T-cell (primary cell): ENCODE measurements at places on chromosomes 2 and 18.
A peak's percentile ranks its signal among the peaks of the same experiment; 100 is the strongest.

GRCh38 chr2:171531291-171531690 lies 9.0 kb downstream of the CYBRD1 start:
- DNase-seq: no peak

- no peak for DNase-seq
Observed at GRCh38 chr18:62452280-62452831, 70.5 kb upstream of the ZCCHC2 start.

GRCh38 chr18:12744103-12744502 lies 41.3 kb downstream of the PSMG2 start:
- DNase-seq: no peak

- DNase-seq: no peak
Observed at GRCh38 chr2:132588576-132588975, 81.4 kb downstream of the LYPD1 start.

GRCh38 chr2:75688196-75688595 lies 22.5 kb downstream of the GCFC2 start:
- DNase-seq: no peak

DNA sequence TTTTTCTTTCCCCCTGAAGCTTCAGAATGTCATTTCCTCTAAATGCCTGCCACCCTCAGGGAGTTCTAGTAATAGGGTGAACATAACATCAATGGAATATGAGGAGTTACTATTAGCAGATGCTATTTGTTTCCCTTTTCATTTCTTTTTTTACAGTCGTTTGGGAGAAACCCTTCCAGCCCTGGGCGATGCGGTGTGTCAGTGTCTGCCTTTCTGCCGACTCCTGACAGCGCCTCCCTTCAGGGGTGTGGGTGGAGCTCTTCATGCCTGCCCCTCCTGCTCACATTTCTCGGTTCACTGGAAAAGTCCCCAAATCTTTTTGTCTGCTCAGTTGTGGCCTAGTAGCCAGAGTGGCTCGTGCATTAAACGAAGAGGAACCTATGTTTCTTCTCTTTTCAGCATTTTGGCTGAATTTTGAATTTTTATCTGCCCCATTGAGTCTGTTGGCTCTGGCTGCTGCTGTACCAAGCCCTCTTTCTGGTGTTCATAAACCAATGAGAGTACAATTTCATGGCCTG lies 72.3 kb downstream of the FMNL2 start:
- no peak for DNase-seq

- no peak for DNase-seq
Observed at GRCh38 chr2:165561516-165561915, 92.0 kb downstream of the CSRNP3 start.

- no peak for DNase-seq
Observed at GRCh38 chr18:14941792-14942191, 193.8 kb downstream of the ANKRD30B start.

DNA sequence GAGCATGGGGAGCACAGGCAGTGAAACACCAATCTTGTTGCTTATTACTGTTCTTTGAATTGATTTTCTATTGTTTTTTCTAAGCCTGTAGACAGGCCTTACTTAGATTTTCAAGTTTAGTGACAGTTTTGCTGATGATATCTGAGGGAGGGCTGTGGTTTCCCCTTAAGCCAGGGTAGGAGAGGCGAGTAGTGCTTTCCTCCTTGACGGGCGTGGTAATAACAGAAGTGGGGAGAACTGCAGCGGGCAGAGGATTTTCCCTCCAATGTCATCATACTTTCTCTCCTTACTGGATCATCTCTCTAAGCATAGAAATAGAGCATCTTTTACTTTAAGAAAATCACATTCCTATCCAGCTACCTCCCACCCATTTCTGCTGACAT lies 314.4 kb downstream of the ALK start:
- DNase-seq: no peak

DNA sequence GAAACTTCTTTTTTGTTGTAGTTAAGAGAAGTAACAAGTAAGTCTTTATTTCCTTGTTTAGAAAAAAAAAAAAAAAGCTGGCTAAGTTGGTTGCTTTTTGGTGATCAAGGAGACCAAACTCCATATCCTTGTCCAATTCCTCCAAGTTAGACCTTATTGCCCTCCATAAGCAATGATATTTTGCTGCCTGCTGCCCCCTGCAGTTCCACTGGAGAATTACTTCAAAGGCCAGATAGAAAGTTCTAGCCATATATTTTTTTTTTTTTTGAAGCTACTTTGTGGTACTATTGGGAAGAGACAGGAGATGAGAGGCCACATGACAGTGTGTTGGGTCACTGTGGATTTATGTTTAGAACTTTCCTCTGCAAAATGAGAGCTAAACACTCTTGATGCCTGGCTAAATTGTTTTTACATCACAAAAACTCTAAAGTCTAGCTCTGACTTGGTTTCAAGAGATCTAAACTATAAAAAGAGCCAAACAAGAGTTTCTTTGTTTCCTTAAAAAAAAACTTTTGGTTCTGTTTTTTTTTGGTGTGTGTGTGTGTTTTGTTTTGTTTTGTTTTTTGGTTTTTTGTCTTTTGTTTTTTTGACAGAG lies 80.7 kb upstream of the RASGRP3 start:
- DNase-seq: peak; percentile 31

DNA sequence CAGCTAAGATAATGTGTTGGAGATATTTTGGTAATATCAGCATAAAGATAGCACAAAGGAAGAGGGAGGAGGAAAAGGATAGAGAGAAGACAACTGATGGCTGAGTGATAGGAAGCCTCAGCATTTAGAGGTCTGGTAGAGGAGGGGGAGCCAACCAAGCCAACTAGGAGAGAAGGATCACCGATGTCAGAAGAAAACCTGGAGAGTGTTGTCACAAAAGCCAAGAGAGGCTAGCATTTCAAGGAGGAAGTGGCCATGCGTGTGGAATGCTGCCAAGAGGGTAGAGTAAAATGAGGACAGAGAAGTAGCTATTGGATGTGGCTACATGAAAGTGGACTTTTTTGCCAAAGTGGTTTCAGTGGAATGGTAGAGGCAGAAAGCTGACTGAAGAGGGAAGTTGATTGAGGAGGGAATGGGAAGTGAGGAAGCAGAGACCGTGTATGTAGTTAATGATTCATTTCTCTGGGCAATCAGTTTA lies 34.3 kb downstream of the LCLAT1 start:
- no peak for DNase-seq

- DNase-seq: no peak
Observed at GRCh38 chr2:178295115-178295514, 100.8 kb downstream of the OSBPL6 start.

DNA sequence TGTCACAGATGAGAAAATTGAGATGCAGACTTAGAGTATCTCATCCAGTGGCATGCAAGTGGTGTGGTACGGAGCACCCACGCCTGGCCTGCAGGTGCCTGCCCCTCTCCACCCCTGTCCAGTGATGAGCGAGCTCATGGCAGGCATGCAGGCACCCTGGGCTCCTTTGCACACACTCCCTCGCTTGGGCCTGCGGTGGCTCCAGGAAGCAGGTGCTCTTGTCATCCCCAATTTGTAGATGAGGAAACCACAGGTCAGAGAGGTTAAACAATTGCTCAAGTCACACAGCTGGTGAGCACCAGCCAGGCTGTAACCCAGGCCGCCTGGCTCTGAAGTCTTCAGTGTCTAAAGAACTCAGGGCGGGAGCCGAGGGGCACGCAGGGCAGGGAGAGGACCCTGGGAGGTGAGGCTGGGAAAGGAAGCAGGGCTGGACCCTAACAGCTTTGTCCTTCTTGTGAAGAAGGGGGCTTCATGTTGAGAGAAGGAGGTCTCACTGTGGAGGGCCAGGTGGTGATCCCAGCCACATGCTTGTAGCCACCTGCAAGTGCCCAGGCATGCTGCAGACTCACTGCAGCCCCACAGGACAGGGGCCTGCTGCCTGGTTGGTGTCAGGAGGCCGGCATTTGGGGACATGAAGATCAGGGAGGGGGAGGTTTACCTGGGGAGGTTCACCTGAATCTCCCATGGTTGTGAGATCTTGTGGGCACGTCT lies 166.2 kb downstream of the SH3RF3 start:
- no peak for DNase-seq

DNA sequence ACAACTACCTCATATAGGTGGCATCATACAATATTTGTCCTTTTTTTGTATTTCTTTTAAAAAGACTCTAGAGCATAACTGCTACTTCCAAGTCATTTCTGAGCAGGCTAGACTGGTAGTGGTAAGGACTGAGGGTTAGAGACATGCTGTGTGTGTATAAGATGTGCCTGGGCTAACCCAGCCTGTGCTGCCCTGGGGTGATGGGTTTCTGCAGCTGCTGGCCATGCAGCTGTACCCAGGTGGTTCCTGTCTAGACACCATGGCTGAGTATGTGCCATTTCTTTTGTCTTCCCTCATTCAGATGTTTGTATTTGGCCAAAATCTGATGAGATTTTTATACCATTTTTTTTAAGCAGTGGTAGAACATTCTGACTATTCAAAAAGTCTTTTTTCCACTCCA lies 40.0 kb downstream of the MERTK start:
- DNase-seq: no peak

- no peak for DNase-seq
Observed at GRCh38 chr2:215027779-215028178, 110.6 kb downstream of the ABCA12 start.

DNA sequence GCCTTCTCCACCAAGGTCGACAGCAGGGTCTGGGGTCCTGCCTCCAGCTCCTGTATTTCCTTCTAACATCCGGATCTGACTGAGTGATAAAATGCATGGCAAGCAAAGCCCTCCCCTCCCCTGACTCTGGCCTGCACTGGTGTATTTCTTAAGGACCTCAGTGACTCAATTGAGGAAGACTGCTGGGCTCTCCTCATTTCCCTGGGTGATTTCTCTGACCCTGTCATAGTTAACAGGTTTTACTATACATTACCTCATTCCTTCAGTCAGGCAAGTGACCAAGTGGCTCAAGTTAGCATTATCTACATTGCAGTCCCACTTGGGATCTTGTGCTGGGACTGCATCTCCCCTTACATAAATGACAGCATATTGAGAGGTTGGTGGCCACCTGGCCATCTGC lies 38.8 kb upstream of the CCBE1 start:
- no peak for DNase-seq

- no peak for DNase-seq
Observed at GRCh38 chr2:138670734-138671133, 109.5 kb downstream of the NXPH2 start.

GRCh38 chr2:236517251-236518031 lies 52.2 kb upstream of the ACKR3 start:
- no peak for DNase-seq

GRCh38 chr2:205989271-205990071 lies 96.5 kb downstream of the INO80D start:
- no peak for DNase-seq

DNA sequence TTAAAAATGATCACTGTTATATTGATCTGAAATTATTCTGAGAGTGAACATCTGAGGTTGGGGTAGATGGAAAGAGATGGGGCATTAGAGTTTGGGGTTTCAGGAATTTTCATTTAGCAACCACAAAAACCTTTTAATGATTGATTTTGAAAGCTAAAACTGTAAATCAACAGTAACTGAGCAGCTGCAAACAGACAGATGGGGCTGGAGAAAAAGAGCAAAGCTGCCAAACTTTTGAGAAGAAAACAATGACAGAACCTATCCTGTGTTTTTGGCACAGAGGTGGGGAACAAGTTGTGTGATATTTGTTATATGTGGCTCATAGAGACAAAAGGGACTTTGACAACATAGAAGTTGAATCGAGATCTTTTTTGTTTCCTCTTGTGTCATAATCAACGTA lies 415.8 kb upstream of the DSEL start:
- no peak for DNase-seq

DNA sequence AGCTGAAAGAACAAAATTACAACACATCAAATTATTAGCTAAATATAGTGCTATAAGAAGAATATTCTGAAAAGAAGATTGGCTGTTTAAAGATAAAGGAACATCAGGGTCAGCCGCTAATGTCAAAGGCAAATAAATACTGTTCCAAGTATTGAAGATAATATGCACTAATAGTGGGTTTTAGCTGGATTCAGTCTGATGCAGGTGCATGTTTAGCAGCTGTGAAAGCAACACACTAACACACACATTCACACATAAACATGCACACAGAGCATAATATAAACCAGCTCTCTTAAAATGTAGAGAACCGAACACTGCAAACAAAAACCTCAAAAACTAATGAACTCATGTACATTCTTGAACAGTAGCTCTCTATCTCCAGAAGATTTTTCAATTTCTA lies 634.6 kb downstream of the ERBB4 start:
- DNase-seq: no peak

GRCh38 chr2:134469516-134470115 lies 215.7 kb downstream of the MGAT5 start:
- no peak for DNase-seq

DNA sequence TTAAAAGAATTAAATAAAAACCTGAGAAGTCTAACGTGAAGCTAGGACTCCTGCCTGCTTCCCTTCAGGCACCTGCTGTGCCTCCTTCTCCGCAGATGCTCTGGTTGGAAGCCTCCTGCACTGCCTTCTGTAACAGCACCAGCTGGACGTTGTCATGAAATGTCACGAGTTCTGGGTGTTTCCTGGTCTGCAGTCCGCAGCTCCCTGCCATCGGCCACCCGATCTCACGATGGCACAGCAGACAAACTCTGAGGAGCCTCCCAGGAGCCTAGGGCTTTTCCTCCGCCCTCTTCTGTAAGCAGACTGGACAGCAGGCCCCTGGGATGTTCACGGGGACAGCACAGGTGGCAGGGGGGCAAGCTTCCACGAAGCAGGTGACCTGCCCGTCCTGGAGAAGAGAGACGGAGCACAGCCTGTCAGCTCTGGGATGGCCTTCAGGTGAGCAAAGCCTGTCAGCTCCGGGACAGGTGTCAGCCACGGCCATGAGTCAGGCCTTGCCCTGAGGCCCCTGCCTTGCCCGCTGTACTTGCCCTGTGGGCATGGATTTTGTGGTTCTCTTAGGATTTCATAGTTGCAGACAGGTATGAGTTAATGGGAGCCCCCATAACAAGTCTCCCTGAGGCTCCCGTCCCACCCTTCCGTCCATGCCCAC lies 110.3 kb downstream of the PXDN start:
- DNase-seq: no peak

GRCh38 chr2:145137211-145137610 lies 617.3 kb upstream of the ZEB2 start:
- no peak for DNase-seq

GRCh38 chr2:38500283-38500634 lies 102.5 kb downstream of the HNRNPLL start:
- DNase-seq: no peak

GRCh38 chr18:57561728-57562423 lies 24.6 kb downstream of the FECH start:
- no peak for DNase-seq

DNA sequence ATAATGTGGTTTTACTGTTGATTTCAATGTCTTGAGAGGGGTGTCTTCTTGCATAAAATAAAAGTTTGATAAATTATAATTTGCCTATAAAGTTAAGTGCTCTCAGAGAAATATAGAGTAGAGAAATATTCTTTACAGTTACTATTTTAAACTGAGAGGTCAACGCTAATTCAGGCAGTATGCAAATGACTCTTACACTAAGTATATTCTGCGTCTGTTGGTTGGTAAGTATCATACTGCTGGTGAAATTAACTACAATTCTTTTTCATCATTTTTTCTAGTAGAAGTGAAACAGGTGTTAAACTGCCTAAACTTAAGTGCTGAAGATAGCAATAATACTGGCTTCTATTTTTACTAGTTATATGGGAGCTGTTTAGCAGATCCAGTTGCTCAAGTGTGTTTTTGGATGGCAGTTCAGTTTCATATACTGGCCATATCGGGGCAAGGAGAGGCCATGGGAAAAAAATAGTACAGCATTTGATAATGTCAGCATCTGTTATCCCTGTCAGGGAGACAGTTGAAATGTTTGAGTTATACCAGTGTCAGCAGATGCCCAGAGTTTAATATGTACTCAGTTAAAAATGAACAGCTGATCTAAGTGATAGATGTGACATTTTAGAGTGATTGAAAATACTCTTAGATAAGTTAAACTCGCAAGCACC lies 86.2 kb downstream of the MIB1 start:
- DNase-seq: no peak

- no peak for DNase-seq
Observed at GRCh38 chr2:150425121-150425955, 62.1 kb downstream of the RND3 start.
